Right lung (tissue), 10 donors: ENCODE measurements at places on chromosomes 11 and 22.
A peak's percentile ranks its signal among the peaks of the same experiment; 100 is the strongest.

- no peak for DNase-seq
Observed at GRCh38 chr22:26660961-26661578, 3.7 kb downstream of the MIAT start.

DNA sequence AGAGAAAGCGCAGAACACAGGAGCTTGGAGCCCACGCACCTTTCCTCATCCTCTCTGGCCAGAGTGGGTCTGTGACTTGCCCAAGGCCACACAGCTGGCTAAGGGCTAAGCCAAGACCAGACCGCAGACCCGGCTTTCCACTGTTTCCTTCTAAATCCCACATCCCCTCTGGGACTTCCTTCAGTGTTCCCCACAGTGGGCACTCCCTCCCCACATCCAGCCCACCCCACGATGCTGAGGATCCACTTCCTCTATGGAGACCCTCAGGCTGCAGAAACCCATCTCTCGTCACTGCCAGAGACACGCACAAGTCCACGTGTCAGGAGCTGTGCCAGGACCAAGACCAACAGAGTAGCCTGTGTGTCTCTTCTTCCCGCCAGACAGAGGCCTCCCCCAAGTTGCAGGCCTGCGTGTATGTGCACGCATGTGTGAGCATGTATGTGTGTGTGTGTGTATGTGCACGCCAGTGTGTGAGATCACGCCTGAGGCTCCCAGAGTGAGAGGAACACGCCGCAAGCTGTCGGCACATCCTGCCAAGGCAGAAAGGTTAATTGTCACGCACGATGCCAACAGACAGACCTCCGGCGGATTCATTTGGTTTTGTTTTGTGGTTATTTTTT is 21.6 kb downstream of the PDGFB start:
- no peak for DNase-seq

- no peak for DNase-seq
Observed at GRCh38 chr11:17762309-17762974, 27.9 kb downstream of the KCNC1 start.

GRCh38 chr11:8373519-8374432 is 110.1 kb upstream of the LMO1 start:
- no peak for DNase-seq

- DNase-seq: no peak
Observed at GRCh38 chr11:67291481-67292381, 2.6 kb downstream of the ANKRD13D start.

- no peak for DNase-seq
Observed at GRCh38 chr11:59368238-59369022, 9.7 kb downstream of the OR5AN1 start.

DNA sequence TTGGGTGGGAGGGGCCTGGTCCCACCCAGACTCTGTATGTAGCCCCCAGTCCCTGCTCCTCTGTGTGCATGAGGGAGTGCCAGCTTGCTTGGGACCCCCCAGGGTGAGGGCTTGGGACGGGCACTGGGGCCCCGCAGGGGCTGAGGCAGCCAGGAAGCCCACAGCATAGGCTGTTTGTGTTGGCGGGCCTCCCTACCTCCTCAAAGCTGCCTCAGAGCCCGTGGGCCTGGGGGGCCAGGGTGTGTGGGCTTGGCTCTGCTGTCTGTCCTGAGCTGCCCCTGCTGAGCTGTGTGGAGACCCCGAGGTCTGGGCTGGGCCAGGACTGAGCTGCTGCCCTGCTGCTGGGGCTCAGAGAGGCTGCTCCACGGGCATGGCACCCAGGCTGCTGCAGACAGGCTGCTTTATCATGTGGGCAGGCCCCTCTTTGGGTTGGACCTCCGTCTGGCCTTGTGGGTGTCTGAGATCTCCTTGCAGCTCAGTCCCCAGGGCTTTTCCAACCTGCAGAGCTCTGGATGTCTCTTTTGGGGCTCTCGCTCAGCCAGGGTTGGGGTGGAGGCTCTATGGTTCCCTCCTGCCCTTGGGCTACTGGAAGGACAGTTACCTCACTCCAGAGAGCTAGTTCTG is 3.3 kb downstream of the TSPAN4 start:
- no peak for DNase-seq

DNA sequence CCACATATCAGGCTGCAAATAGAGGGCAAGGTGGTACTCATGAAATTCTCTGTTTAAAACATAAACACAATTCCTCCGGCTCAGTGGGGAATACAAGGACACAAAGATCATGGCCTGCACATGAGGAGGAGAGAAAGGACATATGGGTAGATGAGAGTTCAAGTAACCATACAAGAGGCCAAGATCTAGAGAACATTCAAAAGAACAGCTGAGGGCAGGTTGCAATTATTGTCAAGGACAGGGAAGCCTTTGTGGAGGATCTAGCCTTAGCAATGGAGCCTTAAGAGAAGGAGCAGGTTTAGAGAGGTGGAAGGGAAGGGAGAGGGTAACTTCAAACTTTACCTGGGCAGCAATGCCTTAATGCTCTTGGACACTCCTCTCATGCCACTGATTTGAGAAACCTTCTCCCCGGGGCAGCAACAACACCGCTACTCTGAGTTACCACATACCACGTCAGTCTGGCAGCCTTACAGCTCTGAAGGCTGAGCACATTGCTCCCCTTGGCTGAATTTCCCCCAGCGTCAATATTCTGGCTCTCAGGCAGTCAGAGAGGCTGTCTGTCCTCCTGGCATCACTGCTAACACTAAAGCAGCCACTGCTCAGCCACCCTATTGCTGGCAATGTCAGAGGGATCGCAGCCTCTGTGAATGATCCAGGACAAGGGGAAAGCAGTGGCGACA is 55.5 kb downstream of the CLPB start:
- DNase-seq: peak; percentile 57

DNA sequence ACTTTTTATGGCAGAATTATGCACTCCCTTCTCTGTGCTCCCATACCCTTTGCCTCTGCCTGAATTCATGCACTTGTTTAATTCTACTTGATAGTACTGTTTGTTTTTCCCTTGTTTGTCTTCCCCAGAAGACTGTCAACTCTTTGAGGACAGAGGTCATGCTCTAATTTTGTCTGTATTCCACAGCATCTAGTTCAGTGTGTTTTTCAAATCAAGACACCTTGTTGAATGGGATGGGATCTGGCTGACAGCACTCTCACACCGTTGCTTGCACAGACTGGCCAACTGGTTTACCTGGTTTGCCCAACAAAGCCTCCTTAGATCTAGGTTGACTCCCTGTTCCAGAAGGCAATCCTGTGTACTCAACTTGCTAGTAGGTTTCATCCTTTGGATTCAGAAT is 121.2 kb upstream of the TIMP3 start:
- no peak for DNase-seq

- DNase-seq: no peak
Observed at GRCh38 chr11:29017941-29018340, 909.8 kb downstream of the METTL15 start.

GRCh38 chr11:61947486-61948210 is 2.5 kb upstream of the BEST1 start:
- DNase-seq: peak; percentile 85

DNA sequence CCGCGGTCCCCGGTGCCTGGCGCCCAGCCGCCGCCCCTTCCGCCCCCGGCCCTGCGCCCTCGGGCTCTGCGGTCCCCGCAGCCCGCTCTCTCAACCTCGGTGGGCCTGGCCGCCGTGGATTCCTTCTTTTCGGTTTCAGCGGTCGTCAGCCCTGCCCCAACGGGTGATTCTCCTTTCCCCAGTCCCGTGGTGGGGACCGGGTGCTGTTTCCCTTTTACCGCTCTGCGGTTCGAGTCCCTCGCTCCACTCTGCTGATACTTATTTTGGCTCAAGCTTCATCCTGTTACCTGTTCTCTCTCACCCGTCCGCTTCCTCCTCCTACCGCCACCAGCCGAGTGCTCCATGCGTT is 494 bp downstream of the ZDHHC5 start:
- DNase-seq: no peak

DNA sequence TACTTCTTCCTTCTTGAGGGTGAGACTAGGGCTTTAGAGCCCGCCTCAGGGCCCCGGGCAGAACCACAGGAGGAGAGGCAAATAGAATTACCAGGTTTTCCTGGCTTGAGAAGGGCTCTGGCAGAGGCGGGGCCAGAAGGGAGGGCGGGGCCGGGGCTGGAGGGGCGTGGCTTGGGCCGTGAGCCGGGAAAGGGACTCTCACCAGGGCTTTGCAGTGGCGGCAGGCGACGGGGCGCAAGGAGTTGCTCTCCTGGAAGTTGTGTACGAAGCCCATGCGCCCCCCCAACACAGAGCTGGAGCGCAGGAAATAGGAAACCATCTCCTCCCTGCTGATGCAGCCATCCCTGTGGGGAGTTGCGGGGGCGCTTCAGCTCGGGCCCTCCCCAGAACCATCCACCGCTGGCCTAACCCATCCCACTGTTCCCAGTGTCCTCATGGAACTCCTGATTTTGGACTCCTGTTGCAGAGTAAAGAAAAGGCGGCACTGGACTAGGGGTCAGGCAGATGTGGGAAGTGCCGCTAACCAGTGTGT is 6.9 kb upstream of the NRXN2 start:
- no peak for DNase-seq

- no peak for DNase-seq
Observed at GRCh38 chr11:76265771-76266241, 59.5 kb upstream of the WNT11 start.

- DNase-seq: no peak
Observed at GRCh38 chr11:67654225-67654624, 3.7 kb upstream of the ACY3 start.

- DNase-seq: no peak
Observed at GRCh38 chr11:20596205-20597153, 2.9 kb upstream of the SLC6A5 start.

- no peak for DNase-seq
Observed at GRCh38 chr11:91421641-91422040, 803.0 kb upstream of the FAT3 start.

- DNase-seq: no peak
Observed at GRCh38 chr22:27274770-27275449, 526.6 kb downstream of the MN1 start.
